SHP77 treated with DMSO at 0.1 percent for 48 hours (cell line): ENCODE measurements at places on chromosomes 5 and 9.
A peak's percentile ranks its signal among the peaks of the same experiment; 100 is the strongest.

- DNase-seq = no peak
Observed at GRCh38 chr9:70590315-70590677, 175.8 kb upstream of the KLF9 start.

- DNase-seq = peak; percentile 44
Observed at GRCh38 chr9:92151691-92152393, 36.6 kb upstream of the SPTLC1 start.

- DNase-seq = no peak
Observed at GRCh38 chr9:137028263-137029057, 423 bp upstream of the ABCA2 start.

- DNase-seq = no peak
Observed at GRCh38 chr9:23587433-23587832, 238.6 kb downstream of the ELAVL2 start.

- DNase-seq = no peak
Observed at GRCh38 chr9:97382099-97382718, 29.7 kb upstream of the TDRD7 start.
